Pancreas (tissue), 10 donors: ENCODE measurements at places on chromosomes 1 and 21. TPM values are rescaled to one million over a fixed set of nuclear protein-coding genes. Genes with fewer than 3 reads are reported as not detected.

Gene CRP
- 12.5 TPM for total RNA-seq

DNA sequence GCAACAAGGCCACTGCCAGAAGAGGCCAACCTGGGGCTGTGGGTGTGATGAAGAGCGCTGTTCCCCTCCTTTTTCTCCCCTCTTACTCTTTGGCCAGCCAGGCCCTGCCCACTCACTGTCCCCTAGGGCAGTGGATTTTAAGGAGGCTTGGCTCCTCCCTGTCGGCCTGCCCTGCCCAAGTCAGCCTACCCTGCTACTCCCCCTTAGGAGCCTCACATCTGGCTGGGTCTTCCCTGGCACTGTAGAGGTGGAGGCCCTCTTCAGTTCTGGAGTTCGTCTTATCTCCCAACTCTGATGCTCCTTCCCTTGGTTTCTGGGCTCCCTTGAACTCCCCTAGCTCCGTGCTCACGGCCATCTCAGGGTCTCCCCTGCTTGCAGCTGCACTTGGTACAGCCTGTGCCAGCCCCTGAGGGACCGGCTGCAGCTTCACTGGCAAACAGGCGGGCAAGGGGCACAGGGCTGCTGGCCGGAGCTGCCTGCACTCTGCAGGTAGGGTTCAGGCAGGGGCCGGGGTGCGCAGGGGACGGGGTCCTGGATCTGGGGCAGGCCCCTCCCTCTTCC, 4.0 kb downstream of the AMPD2 start:
- H3K4me3 ChIP-seq: no peak overlapping the region
- H3K27ac ChIP-seq: no peak overlapping the region
- H3K27me3 ChIP-seq: no peaks in the 10 kb centered on the region
- no peaks in the 10 kb centered on the region for H3K36me3 ChIP-seq

GRCh38 chr1:228209657-228210056, 1.8 kb downstream of the OBSCN start:
- H3K4me1 ChIP-seq: no peaks in the 10 kb centered on the region
- no peaks in the 10 kb centered on the region for H3K36me3 ChIP-seq
- DNase-seq: no peak
- no peaks in the 10 kb centered on the region for H3K27me3 ChIP-seq

- H3K4me3 ChIP-seq: no peak overlapping the region
- H3K27ac ChIP-seq: no peak overlapping the region
- no peaks in the 10 kb centered on the region for H3K27me3 ChIP-seq
- H3K36me3 ChIP-seq: no peaks in the 10 kb centered on the region
- no peak for DNase-seq
- H3K4me1 ChIP-seq: no peaks in the 10 kb centered on the region
These were observed 70.6 kb upstream of the CNTN2 start for GRCh38 chr1:204972426-204972825.

- H3K27me3 ChIP-seq: no peaks in the 10 kb centered on the region
- peaks cover 15% of the 10 kb centered on the region for H3K4me1 ChIP-seq
- H3K4me3 ChIP-seq: no peak overlapping the region
- no peaks in the 10 kb centered on the region for H3K36me3 ChIP-seq
- peak overlapping the region; percentile 48 for H3K27ac ChIP-seq
These were observed 68.7 kb downstream of the KCTD3 start for GRCh38 chr1:215635827-215636226.

Gene IFI44L
- total RNA-seq: 1.9 TPM

GRCh38 chr1:170580636-170581440, 48.9 kb downstream of the GORAB start:
- no peaks in the 10 kb centered on the region for H3K36me3 ChIP-seq
- no peaks in the 10 kb centered on the region for H3K4me1 ChIP-seq
- no peak for DNase-seq
- H3K27ac ChIP-seq: no peak overlapping the region

GRCh38 chr1:6082430-6082971, 36.8 kb downstream of the KCNAB2 start:
- no peaks in the 10 kb centered on the region for H3K27me3 ChIP-seq
- no peaks in the 10 kb centered on the region for H3K36me3 ChIP-seq
- no peak for DNase-seq
- H3K4me1 ChIP-seq: no peaks in the 10 kb centered on the region
- no peak overlapping the region for H3K27ac ChIP-seq

Gene CA6
- not detected for total RNA-seq

Gene NBPF10
- 1.8 TPM for total RNA-seq

GRCh38 chr1:82567348-82567747, 766.6 kb downstream of the ADGRL2 start:
- H3K4me1 ChIP-seq: peaks cover 4% of the 10 kb centered on the region
- H3K27me3 ChIP-seq: no peaks in the 10 kb centered on the region
- no peaks in the 10 kb centered on the region for H3K36me3 ChIP-seq
- H3K4me3 ChIP-seq: no peak overlapping the region
- DNase-seq: no peak
- no peak overlapping the region for H3K27ac ChIP-seq

DNA sequence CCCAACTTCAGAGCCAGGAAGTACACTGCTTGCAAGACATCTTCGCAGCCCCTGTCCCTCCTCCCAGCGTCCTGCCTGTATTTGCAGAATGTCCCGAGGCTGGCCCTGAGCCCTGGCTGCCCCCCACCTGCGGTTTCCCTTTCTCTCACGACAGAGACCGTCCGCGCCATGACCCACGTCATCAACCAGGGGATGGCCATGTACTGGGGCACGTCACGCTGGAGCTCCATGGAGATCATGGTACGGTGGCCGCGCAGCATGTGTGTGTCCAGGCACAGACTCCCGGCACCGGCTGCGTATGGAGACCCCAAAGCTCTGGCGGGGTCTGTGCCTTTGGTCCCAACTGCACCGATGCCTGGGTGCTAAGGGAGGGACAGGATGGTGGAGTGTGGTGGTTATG, 48.6 kb downstream of the KCNAB2 start:
- no peak overlapping the region for H3K27ac ChIP-seq
- DNase-seq: no peak
- H3K27me3 ChIP-seq: no peaks in the 10 kb centered on the region
- no peaks in the 10 kb centered on the region for H3K36me3 ChIP-seq

Gene SPTA1
- total RNA-seq: 0.13 TPM

Gene PLEKHN1
- total RNA-seq: 0.38 TPM

DNA sequence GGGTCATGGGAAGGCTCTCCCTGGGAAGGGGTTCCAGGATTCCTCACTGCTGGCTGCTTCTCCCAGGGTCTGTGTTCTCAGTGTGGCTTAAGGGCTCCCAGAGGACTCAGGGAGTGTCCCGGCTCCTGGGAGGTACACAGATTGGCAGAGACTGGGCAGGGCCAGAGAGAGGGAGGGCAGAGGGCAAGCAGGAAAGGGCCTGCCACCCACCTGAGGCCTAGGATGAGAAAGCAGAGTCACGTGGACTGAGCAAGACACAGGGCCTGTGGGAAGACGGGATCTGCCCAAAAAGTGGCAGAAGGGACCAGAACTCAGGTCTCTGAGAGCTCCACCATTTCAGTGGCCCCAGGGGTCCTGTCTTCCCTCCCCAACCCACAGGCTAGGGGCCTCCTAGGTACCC, 871 bp downstream of the SLFNL1 start:
- H3K27ac ChIP-seq: no peak overlapping the region
- no peaks in the 10 kb centered on the region for H3K4me1 ChIP-seq
- no peak for DNase-seq
- H3K4me3 ChIP-seq: no peak overlapping the region

DNA sequence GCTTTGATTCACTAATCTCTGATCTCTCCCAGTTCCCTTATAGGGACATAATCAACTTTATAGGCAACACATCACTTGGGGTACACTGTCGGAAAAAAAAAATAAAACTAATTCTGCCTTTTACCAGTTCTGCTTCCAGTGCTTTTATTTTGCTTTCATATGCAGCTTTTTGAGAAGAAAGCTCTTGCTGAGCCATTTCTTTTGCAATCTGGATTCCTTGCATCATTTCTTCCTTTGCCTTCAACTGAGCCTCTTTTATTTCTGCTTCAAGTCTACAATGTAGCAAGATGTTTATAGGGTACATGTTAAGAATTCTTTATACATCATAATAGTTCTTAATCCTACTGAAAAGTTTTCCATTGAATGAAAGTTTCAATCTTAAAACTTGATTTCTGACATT, 30.6 kb downstream of the KIF14 start:
- DNase-seq: no peak
- no peaks in the 10 kb centered on the region for H3K27me3 ChIP-seq
- no peaks in the 10 kb centered on the region for H3K4me1 ChIP-seq
- H3K36me3 ChIP-seq: no peaks in the 10 kb centered on the region
- H3K27ac ChIP-seq: no peak overlapping the region

Gene NLRP3
- total RNA-seq: 3.8 TPM

GRCh38 chr1:205593532-205593931, 38.3 kb downstream of the ELK4 start:
- H3K27me3 ChIP-seq: no peaks in the 10 kb centered on the region
- H3K4me3 ChIP-seq: no peak overlapping the region
- no peaks in the 10 kb centered on the region for H3K4me1 ChIP-seq
- peak overlapping the region; percentile 11 for H3K27ac ChIP-seq
- H3K36me3 ChIP-seq: no peaks in the 10 kb centered on the region
- no peak for DNase-seq

GRCh38 chr1:95006681-95007080, 66.1 kb downstream of the ALG14 start:
- DNase-seq: no peak
- no peak overlapping the region for H3K4me3 ChIP-seq

Gene MYCBP
- total RNA-seq: 10.5 TPM

GRCh38 chr1:55380355-55380970, 165.3 kb upstream of the USP24 start:
- no peaks in the 10 kb centered on the region for H3K27me3 ChIP-seq
- no peaks in the 10 kb centered on the region for H3K36me3 ChIP-seq
- no peak overlapping the region for H3K4me3 ChIP-seq
- no peak for DNase-seq
- no peak overlapping the region for H3K27ac ChIP-seq

DNA sequence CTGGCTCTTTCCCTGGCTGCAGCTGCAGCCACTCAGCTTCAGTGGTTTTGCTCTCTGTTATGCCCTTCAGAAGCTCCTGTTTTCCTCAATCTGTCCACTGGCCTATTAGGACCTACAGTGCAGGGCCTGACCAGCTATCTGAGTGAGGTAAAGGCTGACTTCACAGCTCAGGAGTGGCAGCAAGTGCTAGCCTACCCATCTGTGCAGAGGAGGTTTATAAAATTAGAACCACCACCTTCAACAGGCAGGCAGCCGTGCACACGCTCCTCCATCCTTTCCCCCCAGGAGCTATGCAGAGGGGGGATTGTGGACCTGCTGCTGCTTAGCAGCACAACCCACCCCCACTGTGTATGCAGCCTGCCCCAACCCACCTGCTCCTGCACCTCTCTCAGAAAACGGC, 8.3 kb downstream of the ADAR start:
- DNase-seq: no peak
- H3K36me3 ChIP-seq: peaks cover 47% of the 10 kb centered on the region
- no peaks in the 10 kb centered on the region for H3K4me1 ChIP-seq
- no peaks in the 10 kb centered on the region for H3K27me3 ChIP-seq
- no peak overlapping the region for H3K27ac ChIP-seq

GRCh38 chr1:10624256-10625050, 149.7 kb downstream of the PEX14 start:
- H3K4me3 ChIP-seq: no peak overlapping the region
- no peaks in the 10 kb centered on the region for H3K27me3 ChIP-seq
- no peaks in the 10 kb centered on the region for H3K4me1 ChIP-seq
- no peak overlapping the region for H3K27ac ChIP-seq
- no peak for DNase-seq

DNA sequence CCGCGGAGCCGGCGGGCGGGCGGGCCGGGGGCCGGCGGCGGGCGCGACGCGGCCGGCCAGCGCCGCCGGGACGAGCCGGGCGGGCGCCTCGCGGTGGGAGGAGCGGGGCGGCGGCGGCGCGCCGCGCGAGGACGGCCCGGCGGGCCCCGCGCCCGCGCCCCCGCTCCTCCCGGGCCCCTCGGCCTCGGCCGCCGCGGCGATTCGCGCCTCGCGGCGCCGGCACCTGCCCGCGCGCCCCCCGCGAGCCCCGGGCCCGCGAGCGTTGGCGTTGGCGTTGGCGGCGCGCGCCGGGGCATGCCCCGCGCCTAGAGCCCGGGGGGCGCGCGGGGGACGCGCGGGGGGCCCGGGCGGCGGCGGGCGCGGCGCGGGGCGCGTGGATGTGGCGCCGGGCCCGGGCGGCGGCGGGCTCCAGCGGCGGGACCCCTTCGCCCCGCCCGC, at the start of gene SKI:
SKI (plus strand) TSS at position 163 of the 438 bp plus-strand sequence. CDS start 448 bp downstream, outside the sequence.
- H3K4me3 ChIP-seq: peak within 1 kb of the TSS; percentile 80
- H3K4me1 ChIP-seq: peaks cover 26% of the 10 kb centered on the region

DNA sequence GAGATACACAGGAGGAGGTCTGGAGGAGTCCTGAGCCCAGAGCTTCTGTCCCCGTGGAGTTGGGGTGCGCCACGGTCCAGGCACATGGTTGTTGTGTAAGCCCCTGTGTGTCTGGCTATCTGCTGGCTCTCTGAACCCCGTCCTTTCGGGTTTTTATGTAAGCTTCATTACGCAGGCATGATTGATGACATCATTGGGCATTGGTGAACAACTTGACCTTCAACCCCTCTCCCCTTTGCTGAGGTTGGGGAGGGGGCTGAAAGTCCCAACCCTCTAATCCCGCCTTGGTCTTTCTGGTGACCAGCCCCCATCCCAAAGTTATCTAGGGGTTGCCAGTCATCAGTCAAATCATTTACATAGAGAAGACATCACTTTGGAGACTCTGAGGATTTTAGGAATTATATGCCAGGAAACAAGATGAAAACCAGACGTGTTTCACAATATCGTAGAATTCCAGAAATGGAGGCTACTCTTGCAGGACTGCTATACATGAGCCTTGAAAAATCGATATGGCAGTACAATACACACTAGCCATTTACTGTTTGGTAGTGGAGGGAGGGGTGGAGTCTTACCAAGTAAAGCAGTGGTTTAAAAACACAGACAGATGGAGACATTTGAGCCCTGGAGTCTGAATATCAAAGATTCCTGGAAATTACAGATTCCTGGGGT, 69.8 kb upstream of the SCAF4 start:
- H3K27me3 ChIP-seq: no peaks in the 10 kb centered on the region
- no peaks in the 10 kb centered on the region for H3K36me3 ChIP-seq
- DNase-seq: no peak
- no peak overlapping the region for H3K4me3 ChIP-seq
- no peaks in the 10 kb centered on the region for H3K4me1 ChIP-seq
- no peak overlapping the region for H3K27ac ChIP-seq

DNA sequence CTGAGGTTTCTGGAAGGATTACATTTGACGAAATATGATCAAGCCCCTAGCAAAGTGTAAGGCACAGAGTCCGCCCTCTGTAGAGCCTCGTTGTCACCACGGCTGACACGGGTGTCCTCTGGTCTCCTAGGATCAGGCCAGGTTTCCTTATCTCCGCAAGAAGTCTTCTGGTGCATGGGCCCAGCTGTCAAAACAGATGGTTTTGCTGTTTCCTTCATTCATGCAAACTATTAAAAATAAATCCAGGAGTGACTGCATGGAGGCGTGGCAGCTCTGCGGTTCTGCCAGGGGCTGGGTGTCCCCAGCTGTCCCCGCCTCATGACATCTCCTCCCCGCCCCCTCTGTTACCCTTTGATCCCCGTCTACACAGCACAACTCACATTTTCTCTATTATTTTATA, 209.0 kb downstream of the DYRK1A start:
- H3K36me3 ChIP-seq: no peaks in the 10 kb centered on the region
- H3K4me1 ChIP-seq: no peaks in the 10 kb centered on the region
- H3K4me3 ChIP-seq: no peak overlapping the region
- H3K27ac ChIP-seq: no peak overlapping the region
